LoVo (cell line): ENCODE measurements at places on chromosomes 3 and 15.
A peak's percentile ranks its signal among the peaks of the same experiment; 100 is the strongest.

GRCh38 chr3:5198986-5199731 lies 11.7 kb downstream of the EDEM1 start:
- DNase-seq = no peak

DNA sequence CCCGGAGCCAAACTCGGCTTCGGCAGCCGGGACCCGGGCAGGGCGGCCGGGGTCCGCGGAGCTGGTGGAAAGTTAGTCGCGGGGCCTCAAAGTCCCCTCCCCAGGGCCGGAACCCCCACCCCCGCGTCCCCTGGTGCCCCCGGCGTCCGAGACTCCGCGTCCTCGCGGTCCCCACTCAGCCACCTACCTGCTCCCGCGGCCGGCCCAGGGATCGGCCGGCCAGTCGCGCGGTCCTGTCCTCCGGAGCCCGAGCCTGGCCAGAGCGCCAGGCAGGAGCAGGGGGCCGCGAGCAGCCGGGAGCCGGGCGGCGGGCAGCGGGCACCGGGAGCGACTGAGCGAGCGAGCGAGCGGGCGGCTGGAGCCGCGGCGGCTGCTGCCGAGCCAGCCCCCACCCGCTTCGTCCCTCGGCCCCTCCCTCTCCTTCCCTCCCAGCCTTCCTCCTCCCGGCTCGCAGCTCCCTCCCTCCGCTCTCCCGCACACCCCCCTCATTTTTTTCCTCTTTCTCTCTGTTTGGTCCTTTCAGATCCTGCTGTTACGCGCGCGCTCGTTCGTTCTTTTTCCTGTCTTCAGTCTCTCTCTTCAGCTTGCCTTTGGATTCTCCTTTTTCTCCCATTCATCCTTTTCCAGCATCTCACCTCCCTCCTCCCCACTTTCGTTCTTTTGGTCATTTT lies at the start of gene MEGF11:
Gene MEGF11, minus strand, starts transcription at position 333 of the 671 bp plus-strand sequence. CDS start 125,347 bp downstream, outside the sequence.
- DNase-seq = peak; percentile 16

GRCh38 chr15:67038736-67039135 lies 26.7 kb upstream of the SMAD3 start:
- no peak for DNase-seq

GRCh38 chr3:40582401-40583027 lies 57.8 kb downstream of the ZNF621 start:
- no peak for DNase-seq

DNA sequence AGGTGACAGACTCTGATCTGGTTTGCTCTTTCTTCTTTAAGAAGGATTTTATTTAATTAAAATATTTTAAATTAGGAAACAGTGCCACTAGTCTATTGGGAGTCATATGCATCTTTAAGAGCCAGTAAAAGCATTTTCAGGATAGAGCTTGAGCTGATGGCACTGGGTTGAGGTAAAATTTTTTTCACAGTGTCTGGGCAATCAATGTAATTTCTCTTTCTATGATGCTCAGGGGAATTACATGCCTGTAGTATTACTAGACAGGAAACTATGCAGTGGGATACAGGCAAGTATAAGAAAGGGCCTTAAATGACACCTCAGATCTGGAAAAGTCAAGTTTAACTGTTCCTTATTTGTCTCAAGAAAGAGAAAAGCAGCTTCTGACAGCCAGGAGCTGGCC lies 76.4 kb downstream of the GAP43 start:
- no peak for DNase-seq

- no peak for DNase-seq
Measured at GRCh38 chr3:179961703-179962078, 75.0 kb downstream of the PEX5L start.

DNA sequence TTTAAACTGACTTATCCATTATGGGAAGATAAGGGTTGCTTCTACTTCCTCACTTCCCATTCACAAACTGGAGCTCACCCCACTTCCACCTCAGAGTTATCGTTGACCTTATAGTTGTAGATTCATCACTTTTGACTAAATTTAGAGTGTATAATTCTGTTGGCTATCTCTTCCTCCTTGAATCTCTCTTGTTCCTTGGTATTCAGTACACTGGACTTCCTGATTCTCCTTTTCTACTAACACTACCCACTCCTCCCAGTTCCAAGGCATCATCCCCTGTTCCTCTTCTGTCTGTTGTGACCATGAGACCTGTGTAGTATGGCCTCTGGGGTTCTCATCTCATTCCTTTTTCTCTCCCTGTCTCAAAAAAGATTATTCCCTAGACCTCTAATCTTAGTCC lies 5.9 kb upstream of the GPR87 start:
- no peak for DNase-seq

GRCh38 chr15:65409036-65409631 lies 13.6 kb downstream of the IGDCC4 start:
- no peak for DNase-seq

GRCh38 chr3:157700405-157700804 lies 197.2 kb upstream of the VEPH1 start:
- DNase-seq = no peak

DNA sequence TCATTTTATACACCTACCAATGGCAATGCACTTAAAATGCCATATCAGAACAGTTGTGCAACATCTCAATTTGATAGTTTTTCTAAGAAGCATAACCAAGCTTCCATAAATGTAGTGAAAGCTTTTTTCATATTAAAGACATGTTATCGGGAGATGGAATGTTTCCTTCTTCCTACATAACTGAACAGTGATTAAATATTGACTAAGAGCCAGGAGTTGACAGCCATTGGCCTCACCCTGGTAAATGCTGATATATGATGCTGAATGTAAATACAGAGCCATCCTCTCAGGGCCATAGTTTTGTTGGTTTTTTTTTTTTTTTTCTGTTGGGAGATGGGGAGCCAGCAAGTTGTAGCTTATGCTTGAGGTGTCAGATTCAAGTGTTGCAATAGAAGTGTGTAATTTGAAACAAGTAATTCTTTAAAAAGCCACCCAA lies 203.3 kb upstream of the IL12A start:
- peak; percentile 64 for DNase-seq

DNA sequence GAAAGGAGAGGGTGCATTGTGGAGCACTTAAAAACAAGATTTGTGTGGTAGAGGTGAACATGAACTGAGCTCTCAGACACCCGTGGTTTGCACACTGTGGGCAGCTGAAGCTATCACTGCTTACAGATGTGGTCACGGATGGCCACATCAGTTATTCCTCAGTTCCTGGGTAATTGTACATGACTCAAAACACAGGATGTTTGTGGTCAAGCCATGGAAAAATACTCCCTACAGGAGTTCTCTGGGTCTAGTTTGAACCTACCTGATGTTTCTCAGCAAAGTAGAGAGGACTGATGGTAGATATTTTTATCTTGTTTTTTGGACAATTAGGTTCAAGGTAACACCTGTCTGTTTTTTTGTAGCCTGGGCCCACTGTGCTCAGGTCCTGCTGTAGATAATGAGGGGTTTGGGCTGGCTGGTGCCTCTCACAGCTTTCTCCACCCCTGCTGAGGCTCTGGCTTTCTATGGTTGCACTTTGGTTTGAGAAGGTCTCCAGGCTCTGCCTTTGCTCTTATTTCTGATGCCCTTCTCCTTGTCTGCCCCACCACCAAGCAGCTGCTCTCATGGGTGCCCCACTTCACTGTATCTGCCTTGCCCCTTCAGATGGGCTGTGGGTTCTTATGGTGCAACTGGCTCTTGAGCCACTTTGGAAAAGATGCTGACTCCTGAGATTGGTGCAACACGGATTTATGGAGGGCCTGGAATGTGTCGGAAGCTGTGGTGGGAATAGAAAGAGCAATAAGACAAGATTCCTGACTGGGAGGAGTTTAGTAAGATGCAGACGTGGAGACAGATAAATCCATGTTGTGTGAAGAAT lies 40.1 kb downstream of the CDCP1 start:
- DNase-seq = no peak

DNA sequence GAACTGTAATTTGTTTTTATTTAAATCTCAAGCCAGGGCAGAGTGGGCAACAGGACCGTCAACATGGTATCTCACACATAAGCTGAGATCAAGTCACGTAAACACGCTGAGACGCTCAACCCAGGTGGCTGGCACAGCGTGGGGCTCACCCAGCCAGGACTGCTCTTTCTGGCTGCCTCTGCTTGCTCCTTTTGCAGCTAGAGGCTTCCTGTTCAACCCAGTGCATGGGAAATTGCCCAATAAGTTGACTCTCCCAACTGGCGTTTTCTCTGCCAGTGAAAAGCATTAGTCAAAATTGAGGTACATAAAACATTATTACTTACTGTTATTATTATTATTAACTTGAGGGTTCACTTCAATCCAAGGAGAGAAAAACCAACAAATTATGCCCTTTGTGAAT lies 398.1 kb downstream of the NR2F2 start:
- no peak for DNase-seq

- no peak for DNase-seq
Measured at GRCh38 chr15:90956274-90957030, 1.8 kb downstream of the RCCD1 start.

DNA sequence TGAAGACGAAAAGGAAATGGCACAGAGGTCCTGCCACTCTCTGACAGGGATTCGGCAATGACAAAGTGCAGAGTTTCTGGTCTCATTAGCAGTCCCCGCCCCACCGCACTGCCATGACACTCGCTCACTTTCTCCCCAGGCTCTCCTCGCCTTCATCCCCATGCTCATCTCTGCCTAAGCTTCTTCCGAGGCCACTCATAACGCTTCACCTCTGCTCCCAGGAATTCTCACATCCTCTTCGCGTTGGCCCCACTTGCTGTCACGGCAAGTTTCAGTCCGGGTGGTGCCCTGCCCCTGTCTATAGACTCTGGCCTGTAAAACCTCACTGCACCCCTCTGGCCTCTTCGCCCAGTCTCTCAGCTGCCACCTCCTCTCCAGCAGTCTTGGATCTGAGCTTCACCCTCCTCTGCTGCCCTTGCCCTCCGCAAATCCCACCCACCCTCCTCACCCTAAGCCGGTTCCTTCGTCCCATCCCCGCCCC lies 654 bp downstream of the RUBCN start:
- no peak for DNase-seq

- peak; percentile 25 for DNase-seq
Measured at GRCh38 chr3:57544181-57545125, at the start of gene DNAH12. DNAH12 (minus strand) TSS chr3:57544344; CDS start chr3:57542870, 1,474 bp downstream.

- DNase-seq = no peak
Measured at GRCh38 chr3:177468816-177469215, 271.5 kb upstream of the TBL1XR1 start.

- DNase-seq = no peak
Measured at GRCh38 chr3:39361252-39361927, 21.8 kb upstream of the SLC25A38 start.

- no peak for DNase-seq
Measured at GRCh38 chr15:38080651-38081275, 146.3 kb downstream of the TMCO5A start.

GRCh38 chr3:145911016-145911415 lies 250.0 kb downstream of the PLOD2 start:
- DNase-seq = no peak

- DNase-seq = no peak
Measured at GRCh38 chr3:106611116-106611515, 742.3 kb upstream of the CBLB start.

DNA sequence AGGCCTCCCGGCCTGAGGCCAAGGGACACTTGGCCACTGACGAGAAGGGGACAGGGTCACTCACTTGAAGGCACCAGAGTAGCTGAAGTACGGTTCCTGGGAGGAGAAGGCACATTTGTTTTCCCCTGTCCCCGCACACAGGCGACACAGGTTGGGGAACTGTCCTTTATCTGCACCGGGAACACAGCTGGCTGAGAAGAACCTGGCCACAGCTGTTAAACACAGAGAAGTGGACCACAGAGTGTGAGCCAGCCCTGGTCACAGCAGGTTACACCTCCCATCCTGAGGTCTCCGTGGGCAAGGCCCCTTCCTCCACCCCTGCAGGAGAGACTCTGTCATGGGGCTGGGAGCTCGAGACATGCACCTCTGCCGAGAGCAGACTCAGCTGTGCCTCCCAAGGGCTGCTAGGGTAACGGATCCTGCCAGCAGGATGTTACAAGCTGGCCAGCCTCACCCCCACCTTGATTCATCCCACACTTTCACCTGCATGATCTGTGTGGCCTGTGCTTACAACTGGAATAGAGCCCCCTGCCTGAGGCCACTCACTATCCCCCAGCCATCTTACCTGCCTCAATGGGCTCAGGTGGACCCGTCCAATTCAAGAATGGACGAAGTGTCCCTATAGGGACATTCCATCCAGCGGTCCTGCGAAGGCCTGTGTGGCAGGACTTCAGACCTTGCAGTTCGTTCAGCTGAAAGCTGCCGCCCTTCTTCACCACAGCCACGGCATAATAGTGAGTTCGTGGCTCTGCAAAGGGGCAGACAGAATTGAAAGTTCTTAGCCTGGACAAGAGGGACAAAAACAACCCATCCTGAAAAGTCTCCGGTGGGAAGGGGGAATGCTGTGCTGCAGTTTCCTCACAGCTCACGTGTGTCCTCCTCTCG lies 9.2 kb downstream of the LTF start:
- no peak for DNase-seq

- DNase-seq = no peak
Measured at GRCh38 chr3:105359098-105359762, 7.5 kb upstream of the ALCAM start.

DNA sequence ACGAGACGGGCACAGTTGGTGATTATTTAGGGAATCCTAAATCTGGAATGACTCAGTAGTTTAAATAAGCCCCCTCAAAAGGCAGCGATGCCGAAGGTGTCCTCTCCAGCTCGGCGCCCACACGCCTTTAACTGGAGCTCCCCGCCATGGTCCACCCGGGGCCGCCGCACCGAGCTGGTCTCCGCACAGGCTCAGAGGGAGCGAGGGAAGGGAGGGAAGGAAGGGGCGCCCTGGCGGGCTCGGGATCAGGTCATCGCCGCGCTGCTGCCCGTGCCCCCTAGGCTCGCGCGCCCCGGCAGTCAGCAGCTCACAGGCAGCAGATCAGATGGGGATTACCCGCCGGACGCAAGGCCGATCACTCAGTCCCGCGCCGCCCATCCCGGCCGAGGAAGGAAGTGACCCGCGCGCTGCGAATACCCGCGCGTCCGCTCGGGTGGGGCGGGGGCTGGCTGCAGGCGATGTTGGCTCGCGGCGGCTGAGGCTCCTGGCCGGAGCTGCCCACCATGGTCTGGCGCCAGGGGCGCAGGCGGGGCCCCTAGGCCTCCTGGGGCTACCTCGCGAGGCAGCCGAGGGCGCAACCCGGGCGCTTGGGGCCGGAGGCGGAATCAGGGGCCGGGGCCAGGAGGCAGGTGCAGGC lies 318.0 kb downstream of the FGF12 start:
- DNase-seq = no peak

DNA sequence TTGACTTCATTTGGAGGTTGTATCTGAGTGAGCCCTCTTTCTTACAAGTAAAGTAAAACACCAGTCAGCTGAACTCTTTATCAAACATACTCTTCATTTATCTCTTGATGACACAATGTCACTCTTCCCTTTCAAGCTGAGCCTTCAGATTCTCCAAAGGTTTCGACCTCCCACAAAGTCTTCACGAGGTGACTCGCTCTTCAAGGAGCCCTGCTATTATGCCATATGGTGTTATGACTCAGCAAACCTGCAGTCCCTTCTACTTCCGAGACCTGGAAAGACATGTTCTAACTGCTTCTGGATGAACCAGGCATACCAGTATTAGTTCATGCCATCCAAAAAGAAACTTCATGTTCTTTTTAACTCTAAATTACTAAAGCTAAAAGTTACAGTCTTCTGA lies 23.1 kb downstream of the AADAC start:
- peak; percentile 75 for DNase-seq

- peak; percentile 11 for DNase-seq
Measured at GRCh38 chr15:43314171-43314570, 16.2 kb downstream of the LCMT2 start.

GRCh38 chr15:76338486-76339304 lies 2.1 kb downstream of the ISL2 start:
- no peak for DNase-seq
